A549 treated with Mapracorat at 1 μM for 4 hours (cell line): ENCODE measurements at places on chromosomes 11 and 22. TPM values are rescaled to one million over a fixed set of nuclear protein-coding genes. Genes with fewer than 3 reads are reported as not detected.

IL17RA gene
- 4.5 to 8.9 TPM (median 7.5 TPM) in 5 replicates for total RNA-seq

PKP3 gene
- 24.1 to 42.6 TPM (median 38.1 TPM) in 5 replicates for total RNA-seq

CRYBB2 gene
- total RNA-seq: not detected in 5 replicates

EMSY gene
- total RNA-seq: 8.3 to 13.7 TPM (median 11.3 TPM) in 5 replicates

BACE1-AS gene
- total RNA-seq: 1.3 to 2.7 TPM (median 2.1 TPM) in 5 replicates

PLAAT5 gene
- not detected in 5 replicates for total RNA-seq

OVOL1 gene
- total RNA-seq: 0.07 to 0.08 TPM in 2 of 5 replicates, not detected in the others

FXYD6 gene
- total RNA-seq: 0.19 to 0.51 TPM (median 0.24 TPM) in 5 replicates

HBG2 gene
- not detected in 5 replicates for total RNA-seq

PGA3 gene
- not detected in 5 replicates for total RNA-seq

MMP11 gene
- 0.08 to 0.43 TPM (median 0.27 TPM) in 5 replicates for total RNA-seq

TTC36 gene
- not detected in 5 replicates for total RNA-seq

OR2AG1 gene
- total RNA-seq: not detected in 5 replicates

HBE1 gene
- 0.20 TPM in 1 of 5 replicates, not detected in the others for total RNA-seq
